ENCODE measurements at places on chromosomes 11 and 22.

- DNase-seq: no peak
Measured at GRCh38 chr11:37503411-37504059, 905.5 kb upstream of the RAG2 start.

DNA sequence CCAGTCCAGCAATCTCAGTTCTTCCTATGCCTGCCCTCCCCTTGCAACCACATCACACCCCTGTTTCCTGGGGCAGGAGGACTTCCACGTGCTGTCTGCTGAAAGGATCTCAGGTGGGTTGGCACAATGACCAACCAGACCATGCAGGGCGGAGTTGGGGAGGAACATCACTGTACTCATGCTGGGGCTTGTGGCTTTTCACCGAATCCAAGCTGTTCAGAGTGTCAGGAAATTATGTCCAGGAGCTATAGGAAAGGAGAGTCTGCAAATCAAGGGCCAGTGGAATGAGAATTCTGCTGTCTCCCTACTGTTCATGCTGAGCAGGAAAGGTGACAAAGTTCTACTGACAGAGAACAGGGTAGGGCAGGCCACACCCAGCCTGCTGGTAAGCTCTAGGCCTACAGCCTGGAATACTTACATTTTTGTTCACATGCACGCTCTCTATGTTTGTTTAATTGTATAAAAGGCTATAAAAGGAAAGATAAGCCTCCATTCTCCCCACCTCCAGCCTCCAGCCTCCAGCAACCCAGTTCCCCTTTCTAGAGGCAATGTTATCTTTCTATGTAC, 1.7 kb upstream of the PLAAT2 start:
- no peak for DNase-seq

DNA sequence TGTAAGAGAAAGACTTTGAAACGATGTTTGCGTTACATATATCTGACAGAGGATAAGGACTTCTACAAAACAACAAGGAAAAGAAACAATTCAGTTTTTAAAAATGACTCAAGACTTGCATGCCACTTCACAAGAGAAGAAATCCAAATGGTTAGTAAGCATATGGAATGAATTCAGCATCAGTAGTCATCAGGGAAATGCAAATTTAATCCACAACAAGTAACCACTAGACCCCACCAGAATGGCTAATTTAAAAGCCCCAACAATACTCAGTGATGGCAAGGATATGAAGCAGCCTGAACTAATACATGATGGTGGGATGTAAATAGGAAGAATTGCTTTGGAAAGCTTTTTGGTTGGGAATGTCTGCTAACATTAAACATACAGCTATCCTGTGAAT, 142.6 kb downstream of the ATXN10 start:
- no peak for DNase-seq

- no peak for DNase-seq
Measured at GRCh38 chr22:39480557-39480956, 21.5 kb upstream of the MIEF1 start.

DNA sequence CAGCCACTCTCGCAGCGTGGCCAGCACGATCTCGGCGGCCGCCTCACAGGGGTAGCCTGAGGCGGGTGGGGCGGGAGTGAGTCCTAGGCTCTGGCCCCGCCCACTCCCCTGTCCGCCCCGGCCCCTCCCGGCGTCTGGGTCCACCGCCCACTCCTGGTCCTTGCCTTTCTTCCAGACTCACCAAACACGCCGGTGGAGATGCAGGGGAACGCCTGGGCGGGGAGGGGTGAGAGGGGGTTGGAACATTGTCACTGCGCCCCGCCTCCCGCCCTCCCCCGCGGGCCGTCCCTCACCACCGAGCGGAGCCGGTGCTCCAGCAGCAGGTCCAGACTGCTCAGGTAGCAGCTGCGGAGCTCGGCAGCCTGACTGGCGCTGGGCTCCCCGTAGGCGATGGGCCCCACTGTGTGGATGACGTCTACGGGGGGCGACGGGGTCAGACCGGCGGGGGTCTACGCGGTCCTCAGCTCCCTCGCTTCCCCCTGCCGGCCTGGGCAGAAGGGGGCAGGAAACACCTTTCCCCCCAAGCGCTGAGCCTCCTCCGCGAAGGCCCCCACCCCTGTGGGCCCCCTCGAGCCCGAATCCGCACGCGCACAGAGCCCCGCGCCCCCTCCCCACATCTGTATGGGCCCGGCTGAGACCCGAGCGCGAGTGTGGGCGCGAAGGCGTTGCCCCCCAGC, 13.2 kb downstream of the OTUB1 start:
- peak; percentile 16 for DNase-seq

DNA sequence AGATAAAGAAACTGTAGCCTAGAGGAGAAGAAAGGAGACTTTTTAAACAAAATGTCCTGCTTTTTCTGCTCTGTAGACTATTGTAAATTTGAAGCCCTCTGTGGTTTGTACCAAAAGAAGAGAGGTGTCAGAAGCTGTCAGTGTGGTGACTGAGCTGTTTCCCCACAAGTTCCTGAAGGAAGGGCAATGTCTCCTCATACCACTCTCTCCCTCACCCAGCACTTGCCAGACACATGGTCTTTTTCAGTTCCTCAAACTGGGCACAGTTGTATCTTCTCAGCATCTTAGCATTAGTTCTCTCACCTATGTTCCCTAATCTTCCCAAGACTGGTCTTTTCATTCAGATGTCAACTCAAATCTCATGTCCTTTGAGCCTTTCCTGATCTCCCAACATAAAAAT, 4.3 kb downstream of the BCO2 start:
- no peak for DNase-seq

Data from thoracic aorta (tissue), 2 donors.